ENCODE measurements at places on chromosomes 4 and X.

DNA sequence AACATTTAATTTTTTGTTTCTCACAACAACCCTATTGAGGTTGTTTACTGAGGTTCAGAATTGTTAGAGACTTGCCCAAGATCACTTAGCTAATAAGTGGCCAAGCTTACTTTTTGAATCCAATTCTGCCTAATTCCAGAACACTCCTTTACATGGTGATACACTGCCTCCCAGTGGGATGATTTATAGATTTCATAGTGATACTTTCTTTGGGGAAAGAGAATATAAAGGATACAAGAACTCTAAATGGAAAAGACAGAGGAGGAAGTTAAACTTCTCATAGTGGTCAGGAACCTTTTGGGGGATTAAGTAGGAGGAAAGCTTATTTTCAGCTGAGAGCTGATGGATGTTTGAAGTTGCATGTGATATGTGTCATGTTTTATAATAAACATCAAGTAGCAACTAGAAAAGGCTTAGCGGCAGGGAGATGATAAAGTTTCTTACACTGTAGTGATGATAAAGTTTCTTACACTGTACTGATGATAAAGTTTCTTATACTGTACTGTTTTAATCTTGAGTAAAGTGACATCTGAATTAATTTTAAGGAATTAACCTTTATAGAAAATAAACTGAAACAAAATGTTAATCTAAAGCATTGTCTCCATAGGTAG is 15.3 kb downstream of the STAG2 start:
- no peak for DNase-seq

GRCh38 chr4:173332021-173332487 is 2.1 kb downstream of the HMGB2 start:
- DNase-seq = no peak

- DNase-seq = no peak
Observed at GRCh38 chr4:185013417-185014125, 4.7 kb upstream of the HELT start.

GRCh38 chr4:924107-925096 is 7.7 kb downstream of the GAK start:
- no peak for DNase-seq

GRCh38 chr4:112055100-112055499 is 90.2 kb upstream of the FAM241A start:
- DNase-seq = no peak

- peak; percentile 87 for DNase-seq
Observed at GRCh38 chr4:5874811-5875449, 18.0 kb downstream of the CRMP1 start.

GRCh38 chrX:46262304-46262703 is 282.9 kb downstream of the ZNF674 start:
- DNase-seq = no peak

DNA sequence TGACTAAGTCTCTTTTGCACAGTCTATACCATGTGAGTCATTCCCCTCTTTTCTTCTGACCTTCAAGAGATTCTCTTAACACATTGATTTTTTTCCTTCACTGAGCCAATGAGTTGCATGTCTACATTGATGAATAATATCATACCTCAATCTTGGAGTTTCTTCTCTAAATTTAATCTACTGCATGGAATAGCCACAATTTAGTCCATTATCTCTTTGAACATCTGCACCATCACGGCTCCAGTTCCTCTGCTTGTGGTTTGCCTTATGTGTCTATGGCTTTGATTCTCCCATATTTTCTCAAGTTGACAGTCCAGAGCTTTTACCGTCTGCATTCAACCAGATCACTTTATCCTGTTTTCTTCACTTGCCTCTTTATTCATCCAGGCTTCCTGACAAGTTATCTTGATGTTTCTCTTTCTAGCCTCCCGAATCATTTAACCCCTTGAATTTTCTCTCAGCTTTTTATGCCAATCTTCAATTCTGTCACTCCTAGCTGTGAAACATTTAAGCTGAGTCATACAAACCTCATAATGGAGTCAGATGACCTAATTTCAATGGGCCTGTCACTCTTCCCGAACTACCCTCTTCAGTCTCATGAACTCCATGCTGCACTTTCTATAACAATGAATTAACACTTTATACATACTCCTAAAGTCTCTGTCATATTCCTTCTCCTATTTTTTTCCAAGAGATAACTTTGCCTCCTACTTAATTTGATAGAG is 222.3 kb downstream of the CPE start:
- no peak for DNase-seq

DNA sequence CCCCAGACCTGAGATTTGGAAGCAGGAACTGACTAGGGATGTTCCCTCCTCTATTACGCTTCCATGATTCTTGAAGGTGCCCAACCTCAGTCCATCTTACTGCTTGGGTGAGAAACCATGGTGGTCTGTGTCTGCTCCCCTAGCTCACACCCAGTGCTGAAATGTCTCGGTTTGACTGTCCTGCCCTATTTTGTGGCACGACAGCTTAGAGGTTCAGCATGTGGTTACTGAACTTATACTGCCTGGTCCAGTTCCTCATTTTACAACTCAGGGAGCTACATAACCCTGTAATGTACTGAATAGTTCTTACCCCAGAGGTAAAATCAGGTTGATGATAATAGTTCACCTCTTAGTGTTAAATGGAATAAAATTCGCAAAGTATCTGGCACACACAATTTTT is 203.1 kb downstream of the RBM46 start:
- no peak for DNase-seq

GRCh38 chr4:98113012-98113411 is 30.3 kb downstream of the STPG2 start:
- DNase-seq = no peak

DNA sequence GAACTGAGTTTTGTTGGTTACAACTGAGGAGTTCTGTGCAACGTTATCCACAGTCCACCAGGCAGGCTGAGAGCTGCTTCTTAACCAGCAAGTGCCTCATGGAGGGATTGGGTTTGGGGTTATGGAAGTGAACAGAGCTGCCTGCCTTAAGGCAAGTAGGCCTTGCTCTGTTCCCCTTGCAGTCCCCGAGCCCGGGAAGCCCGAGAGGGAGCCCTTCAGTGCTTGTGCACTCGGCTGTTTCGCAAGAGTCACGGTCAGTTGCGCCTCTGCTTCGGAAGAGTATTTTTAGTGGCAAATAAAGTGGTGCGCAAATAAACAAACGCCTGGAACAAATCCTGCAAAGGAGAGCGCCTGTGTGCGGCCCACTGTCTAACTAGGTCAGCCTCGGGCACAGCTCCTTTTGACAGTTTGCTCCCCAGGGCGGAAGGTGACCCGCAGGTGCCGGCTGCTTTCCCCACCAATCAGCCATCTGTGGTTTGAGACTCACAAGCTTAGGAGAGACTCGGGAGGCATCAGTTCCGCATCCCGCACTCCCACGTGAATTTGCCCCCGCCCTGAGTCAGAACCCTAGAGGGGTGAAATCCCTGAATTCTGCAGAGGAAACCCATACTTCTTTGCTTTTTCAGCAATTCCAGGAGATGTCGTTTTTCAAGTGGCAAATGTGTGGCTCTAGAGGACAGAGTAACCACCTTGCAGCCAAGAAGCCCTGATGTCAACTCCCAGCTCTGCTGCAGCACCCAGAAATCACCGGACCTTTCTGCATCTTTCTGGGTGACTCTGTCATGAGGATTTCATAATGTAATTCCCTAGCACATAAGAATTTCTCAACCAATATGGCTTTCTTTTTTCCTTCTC is 56.8 kb downstream of the LGI2 start:
- DNase-seq = no peak

Data from NT2/D1 (cell line).